Fibroblast of lung (primary cell): ENCODE measurements at places on chromosomes 12 and 14. TPM values are rescaled to one million over a fixed set of nuclear protein-coding genes. Genes with fewer than 3 reads are reported as not detected.

Gene SLC5A8
- not detected in 2 replicates for total RNA-seq

Gene RPL10L
- total RNA-seq, result not detected in 2 replicates

Gene ZNF26
- total RNA-seq, result 9.4 and 12.8 TPM in 2 replicates

Gene CLEC4D
- not detected in 2 replicates for total RNA-seq

Gene MMP19
- 3.3 and 7.1 TPM in 2 replicates for total RNA-seq

Gene MYO1A
- total RNA-seq, result 0.17 and 0.26 TPM in 2 replicates

Gene CLEC7A
- total RNA-seq, result not detected in 2 replicates

Gene TTC6
- total RNA-seq, result under 0.01 and 0.17 TPM in 2 replicates

Gene GUCY2C
- not detected in 2 replicates for total RNA-seq

Gene OR4E2
- total RNA-seq, result not detected in 2 replicates

Gene KRT80
- total RNA-seq, result under 0.01 and 0.17 TPM in 2 replicates

Gene FGF6
- not detected in 2 replicates for total RNA-seq

Gene CEBPE
- total RNA-seq, result not detected in 2 replicates

Gene SYCP3
- 0.17 and 0.26 TPM in 2 replicates for total RNA-seq

Gene HOXC10
- total RNA-seq, result not detected in 2 replicates

Gene FOXM1
- 1.3 and 7.3 TPM in 2 replicates for total RNA-seq

Gene ACVRL1
- 20.8 and 36.2 TPM in 2 replicates for total RNA-seq

Gene MON2
- total RNA-seq, result 28.2 and 43.8 TPM in 2 replicates

Gene GSC
- 0.17 and 0.51 TPM in 2 replicates for total RNA-seq

Gene GLT8D2
- total RNA-seq, result 12.6 and 36.3 TPM in 2 replicates

Gene AP4S1
- 5.4 and 5.6 TPM in 2 replicates for total RNA-seq

Gene OR8S1
- not detected in 2 replicates for total RNA-seq

Gene OVCH1
- total RNA-seq, result 0.51 and 1.2 TPM in 2 replicates

Gene LRP1
- 377 and 464 TPM in 2 replicates for total RNA-seq

Gene NAB2
- total RNA-seq, result 39.6 and 62.7 TPM in 2 replicates

Gene PDE6H
- total RNA-seq, result not detected in 2 replicates

Gene TAS2R7
- not detected in 2 replicates for total RNA-seq

Gene RHOJ
- 1.2 and 4.1 TPM in 2 replicates for total RNA-seq

Gene FGF23
- not detected in 2 replicates for total RNA-seq

Gene GALNT8
- under 0.01 TPM in 2 replicates for total RNA-seq

Gene SMCO2
- 0.26 TPM in 1 of 2 replicates, not detected in the other for total RNA-seq

Gene KCNA5
- total RNA-seq, result not detected in 2 replicates

Gene BHLHE41
- total RNA-seq, result 0.51 and 2.3 TPM in 2 replicates

Gene CLBA1
- total RNA-seq, result 8.0 and 11.7 TPM in 2 replicates

Gene CIPC
- 10.8 and 12.1 TPM in 2 replicates for total RNA-seq

Gene CDKL1
- 14.1 and 22.8 TPM in 2 replicates for total RNA-seq

Gene ADAMTS20
- not detected in 2 replicates for total RNA-seq

Gene EEA1
- total RNA-seq, result 38.0 and 46.4 TPM in 2 replicates

Gene SLC7A8
- total RNA-seq, result 5.1 and 10.2 TPM in 2 replicates

Gene DHRS4L2
- total RNA-seq, result 16.7 and 22.6 TPM in 2 replicates

Gene VPS37B
- total RNA-seq, result 7.7 and 10.7 TPM in 2 replicates

Gene CHMP4A
- 22.1 and 24.9 TPM in 2 replicates for total RNA-seq
